ENCODE measurements at places on chromosomes 5 and 9.

DNA sequence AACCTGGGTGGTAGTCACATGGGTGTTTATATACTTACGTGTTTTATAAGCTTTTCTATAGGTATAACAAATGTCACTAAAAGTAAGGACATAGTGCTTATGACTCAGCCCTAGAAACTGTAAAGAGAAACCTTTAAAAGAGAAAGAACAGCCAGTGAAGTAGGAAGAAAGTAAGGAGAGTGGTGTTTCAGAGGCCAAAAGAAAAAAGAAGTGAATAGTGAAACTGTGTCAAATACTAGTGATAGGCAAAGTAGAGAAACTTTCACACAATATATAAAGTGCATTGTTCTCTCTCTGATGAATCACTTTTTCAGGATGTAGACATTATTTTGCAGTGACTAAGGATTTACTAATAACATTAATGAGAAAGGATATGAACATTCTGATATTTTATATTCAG lies 74.2 kb upstream of the SUSD1 start:
- no peak for DNase-seq

GRCh38 chr9:121816449-121816817 lies 165.0 kb downstream of the DAB2IP start:
- no peak for DNase-seq

GRCh38 chr5:76467216-76467615 lies 64.1 kb downstream of the IQGAP2 start:
- no peak for DNase-seq

DNA sequence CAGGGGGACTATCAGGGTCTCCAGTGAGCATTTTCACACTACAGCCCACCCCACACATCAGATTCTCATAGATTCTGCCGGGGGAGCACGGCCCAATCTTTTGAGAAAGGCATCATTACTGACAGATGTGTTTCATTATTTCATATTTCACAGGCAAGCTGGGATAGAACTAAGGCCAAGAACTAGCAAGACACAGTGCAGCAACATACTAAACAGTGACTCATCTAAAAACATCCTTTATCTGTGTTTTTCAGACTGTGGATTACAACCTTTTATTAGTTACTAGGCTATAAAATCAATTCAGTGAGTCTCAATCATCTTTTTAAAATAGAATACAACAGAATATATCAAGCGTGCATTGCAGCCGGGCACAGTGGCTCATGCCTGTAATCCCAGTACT lies 59.8 kb downstream of the CPLANE1 start:
- DNase-seq: no peak

- no peak for DNase-seq
Measured at GRCh38 chr9:88583901-88584596, 49.1 kb downstream of the NXNL2 start.

GRCh38 chr5:3190433-3190832 lies 405.2 kb upstream of the IRX1 start:
- DNase-seq: no peak

DNA sequence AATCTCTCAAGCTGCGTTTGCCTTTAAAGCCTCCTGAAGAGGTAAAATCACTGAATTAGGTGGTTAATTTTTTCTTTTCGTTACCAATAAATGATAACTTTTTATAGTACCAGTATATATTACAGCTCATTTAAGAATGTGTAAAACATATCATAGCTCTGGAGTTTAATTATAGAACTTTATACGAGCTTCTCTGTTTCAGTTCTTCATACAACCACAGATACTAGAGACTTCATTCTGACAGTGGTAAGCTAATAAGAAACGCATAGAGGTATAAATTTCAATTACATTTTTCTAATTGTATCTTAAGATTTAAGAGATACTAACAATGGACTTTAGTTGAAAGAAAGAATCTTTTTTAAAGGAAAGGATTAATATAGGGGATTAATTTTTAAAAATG lies 73.9 kb downstream of the PBX3 start:
- no peak for DNase-seq

DNA sequence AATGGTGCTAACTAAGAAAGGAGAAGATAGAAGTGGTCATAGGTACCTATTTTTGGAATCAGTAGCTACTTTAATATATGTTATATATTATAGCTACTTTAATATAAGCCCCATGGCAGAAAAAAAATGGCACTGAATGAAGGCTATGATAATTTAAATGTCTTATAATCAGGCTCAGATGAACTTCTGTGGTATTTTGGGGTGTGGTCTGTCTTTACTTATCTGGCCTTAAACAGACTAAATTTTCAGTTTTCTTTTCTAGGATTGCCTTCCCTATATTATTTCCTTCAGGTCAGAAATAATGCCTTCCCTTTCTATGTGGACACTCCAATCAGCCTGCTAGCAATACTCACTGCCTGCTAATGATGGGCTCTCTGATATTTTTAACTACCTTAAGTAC lies 292.3 kb downstream of the SLF1 start:
- no peak for DNase-seq

- no peak for DNase-seq
Measured at GRCh38 chr5:74919487-74919886, 53.3 kb upstream of the FAM169A start.

- peak; percentile 19 for DNase-seq
Measured at GRCh38 chr5:97231025-97231636, 48.1 kb upstream of the RIOK2 start.

DNA sequence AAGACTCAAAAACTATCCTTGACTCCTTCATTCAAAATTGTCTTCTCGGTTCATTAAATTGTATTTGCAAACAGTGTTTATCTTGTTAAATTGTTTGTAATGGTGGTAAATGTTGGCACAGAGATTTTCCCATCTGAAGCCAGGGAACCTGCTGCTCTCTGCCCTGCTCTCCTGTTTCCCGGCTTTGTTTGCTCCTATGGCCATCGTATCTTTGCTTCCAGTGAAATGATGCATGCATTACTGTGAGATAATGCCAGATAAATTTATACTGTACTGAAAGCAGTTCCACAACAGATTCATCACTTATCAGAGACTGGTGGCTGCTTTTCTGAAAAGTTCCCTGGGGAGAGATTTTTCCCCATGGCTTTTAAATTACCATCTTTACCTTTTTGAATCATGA lies 81.4 kb downstream of the CD180 start:
- DNase-seq: no peak

DNA sequence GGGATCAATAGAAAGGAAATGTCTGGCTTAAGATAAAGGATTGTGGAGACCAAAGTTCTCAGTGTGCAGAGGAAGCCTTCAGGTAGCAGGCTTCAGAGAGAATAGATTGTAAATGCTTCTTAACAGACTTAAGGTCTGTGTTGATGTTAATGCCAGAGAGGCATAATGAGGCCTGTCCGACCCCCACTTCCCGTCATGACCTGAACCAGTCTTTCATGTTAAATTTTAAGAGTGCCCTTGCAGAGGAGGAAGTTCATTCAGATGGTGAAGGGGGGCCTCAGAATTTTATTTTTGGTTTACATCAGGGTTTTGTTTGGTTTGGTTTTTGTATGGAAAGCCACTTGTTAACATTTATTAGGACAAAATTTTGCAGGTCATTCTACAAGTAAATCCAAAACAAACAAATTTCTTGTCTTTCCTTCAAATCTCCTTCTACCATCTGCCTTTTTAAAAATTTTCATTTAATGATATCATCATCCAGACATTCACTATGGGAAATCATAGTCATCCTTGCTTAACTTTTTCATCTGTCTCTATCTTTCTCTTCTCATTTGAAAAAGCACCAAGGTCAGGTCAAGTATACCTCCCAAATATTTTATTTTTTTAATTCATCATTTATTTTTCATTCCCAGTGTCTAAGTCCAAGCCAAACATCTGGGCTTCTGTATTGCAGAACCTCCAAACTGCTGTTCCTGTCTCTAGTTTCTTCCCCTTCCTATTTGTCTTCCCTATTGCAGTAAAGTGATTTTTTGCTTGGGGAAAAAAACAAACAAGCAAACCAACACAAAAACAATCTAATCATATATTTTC lies 6.9 kb upstream of the ABCA1 start:
- no peak for DNase-seq

DNA sequence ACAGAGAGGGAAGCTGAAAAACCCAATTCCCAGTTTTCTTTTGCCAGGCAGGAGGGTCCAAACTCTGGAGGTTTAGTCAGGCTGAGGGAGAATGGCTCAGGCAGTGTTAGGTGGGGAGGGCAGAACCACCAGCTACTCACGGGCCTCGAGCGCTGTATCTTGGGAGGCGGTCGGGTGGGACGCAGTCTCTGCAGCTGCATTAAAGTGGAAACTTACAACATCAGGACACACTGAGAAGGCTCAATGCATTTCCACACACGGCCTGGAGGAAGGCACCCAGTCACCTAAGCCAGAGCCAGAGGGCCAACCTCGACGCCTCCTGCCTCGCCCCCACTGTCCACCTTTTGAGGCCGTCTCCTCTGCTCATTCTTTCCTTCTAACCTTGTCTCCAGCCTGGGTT lies 55.6 kb downstream of the CRB2 start:
- no peak for DNase-seq

DNA sequence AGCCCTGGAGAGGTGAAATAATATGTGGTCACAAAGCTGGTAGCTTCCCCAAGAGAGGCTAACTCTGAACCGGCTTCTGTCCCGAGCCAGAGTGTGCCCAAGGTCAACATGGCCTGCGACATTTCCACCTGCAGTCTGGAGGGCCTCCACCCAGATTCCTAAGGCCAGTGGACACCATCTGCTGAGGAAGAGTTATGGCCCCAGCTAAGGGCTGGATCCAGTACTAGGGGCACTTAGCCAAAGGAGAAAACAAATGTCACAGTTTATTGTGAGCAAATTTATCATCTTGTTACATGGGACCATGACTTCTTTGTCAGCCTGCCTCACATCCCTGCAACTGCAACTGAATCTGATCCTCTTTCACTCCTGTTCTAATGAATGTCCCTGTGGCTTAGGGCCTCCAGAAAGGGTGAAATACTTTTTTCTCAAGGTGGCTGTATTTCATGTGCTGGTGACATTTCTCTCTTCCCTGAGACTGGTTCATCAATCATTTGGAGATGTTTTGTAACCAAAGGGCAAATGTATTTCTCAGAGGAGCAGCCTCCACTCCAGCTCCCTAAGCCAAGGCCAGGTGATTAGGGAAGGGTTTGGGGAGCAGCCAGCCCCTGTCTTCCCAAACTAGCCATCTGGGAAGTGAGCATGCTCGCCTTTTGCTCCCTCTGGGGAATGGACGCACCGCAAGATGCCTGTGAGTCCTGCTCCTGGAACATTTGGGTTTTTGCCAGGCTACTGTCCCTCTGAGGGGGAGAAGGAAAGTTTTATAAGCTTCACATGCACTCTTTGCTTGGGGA lies 148.3 kb downstream of the CMYA5 start:
- DNase-seq: peak; percentile 33

GRCh38 chr5:38379350-38379937 lies 121.1 kb downstream of the EGFLAM start:
- no peak for DNase-seq

DNA sequence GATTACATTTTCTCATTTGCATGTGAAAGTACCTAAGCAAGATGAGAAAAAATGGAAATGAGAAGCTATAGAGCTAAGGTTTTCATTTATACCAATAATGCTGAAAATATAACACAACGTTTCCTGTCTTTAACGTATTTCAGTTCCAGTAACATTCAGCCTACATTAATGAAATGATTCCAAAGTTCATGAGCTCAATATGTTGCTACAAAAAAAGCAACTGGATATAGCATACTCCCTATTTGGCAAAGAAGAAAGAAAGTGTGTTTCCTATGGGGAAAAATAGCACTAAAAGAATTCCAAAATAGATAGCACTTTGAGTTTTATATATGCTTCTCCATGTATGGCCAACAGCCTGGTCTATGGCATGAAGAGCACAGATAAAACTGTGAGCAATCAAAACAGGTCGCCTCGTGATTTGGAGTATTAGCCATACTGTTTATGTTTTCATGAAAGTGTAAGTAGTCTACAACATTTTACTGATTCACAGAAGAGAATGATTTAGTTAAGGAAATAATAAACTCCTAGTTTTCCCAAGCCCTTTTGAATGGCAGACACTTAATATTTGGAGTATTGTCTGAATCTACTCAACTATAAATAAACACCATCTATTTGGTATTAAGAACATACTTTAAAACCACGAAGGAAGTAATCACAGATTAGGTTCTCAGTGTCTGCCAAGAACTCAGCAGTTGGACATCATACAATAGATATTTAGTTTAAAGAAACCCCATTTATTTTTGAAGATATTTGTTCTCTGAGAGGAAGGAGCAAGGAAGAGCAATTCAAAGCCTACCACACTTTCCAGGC lies 258.7 kb upstream of the RASA1 start:
- DNase-seq: no peak

DNA sequence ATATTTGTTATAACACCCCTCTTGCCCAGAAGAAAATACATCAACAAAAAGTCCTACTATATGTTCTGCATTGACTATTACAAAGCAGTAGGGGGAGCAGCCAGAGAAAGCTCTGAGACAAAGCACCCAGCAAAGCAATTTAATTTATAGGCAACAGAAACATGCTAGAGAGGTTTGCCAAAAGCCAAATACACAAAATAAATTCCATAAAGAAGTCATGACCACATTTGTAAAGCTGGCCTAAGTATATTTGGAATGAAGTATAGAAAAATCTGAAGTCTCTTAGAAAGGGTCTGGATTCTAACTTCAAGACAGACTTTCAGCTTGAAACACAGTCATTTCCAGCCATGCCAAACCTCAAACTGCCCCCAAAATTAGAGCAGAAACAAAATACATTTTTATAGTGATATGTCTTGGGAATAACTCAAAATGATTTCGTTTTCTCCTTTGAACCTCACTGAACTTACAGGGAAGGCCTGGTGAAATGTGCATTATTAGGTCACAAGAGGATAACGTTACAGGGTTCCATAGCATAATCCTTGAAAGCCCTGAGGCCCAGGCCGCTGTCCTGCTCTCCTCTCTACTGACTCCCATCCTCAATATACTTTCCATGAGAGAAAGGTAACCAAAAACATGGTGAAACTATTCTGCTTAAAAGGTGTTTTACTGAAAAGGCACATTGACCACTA lies 451.8 kb downstream of the RAB3C start:
- no peak for DNase-seq

GRCh38 chr5:139670369-139671095 lies 22.4 kb downstream of the CXXC5 start:
- no peak for DNase-seq

- DNase-seq: no peak
Measured at GRCh38 chr9:79279356-79279755, 292.4 kb upstream of the TLE4 start.

DNA sequence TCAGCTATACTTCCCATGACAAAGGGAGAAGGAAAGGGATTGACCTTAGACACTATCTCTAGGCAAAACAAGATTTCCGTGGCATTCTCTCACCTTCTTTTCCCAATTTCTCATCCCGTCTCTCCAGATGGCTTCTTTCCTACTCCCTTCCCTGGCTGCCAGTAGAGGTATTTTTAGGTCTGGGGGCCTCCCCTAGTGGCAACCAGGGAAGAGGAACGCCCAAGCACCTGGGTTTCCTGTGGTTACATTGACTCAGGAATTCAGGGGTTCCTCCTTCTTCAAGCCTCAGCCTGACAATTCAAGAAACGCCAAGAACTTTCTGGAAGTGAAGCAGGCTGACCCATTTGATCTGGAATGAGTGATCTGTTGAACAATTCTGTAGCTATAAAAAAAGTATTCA lies 111.5 kb upstream of the OSMR start:
- DNase-seq: no peak

- no peak for DNase-seq
Measured at GRCh38 chr5:61354199-61354598, 22.1 kb downstream of the ZSWIM6 start.

GRCh38 chr9:134602547-134603362 lies 38.8 kb upstream of the COL5A1 start:
- peak; percentile 17 for DNase-seq

GRCh38 chr5:120365656-120366446 lies 98.2 kb upstream of the PRR16 start:
- DNase-seq: no peak

GRCh38 chr9:105114318-105114717 lies 130.1 kb upstream of the SLC44A1 start:
- DNase-seq: no peak

Measured in thyroid gland (tissue), 4 donors.